Heart right ventricle (tissue), 16 donors: ENCODE measurements at places on chromosomes 1 and 21. TPM values are rescaled to one million over a fixed set of nuclear protein-coding genes. Genes with fewer than 3 reads are reported as not detected.

Gene C1orf94
- total RNA-seq = not detected

Gene TMCO4
- total RNA-seq = 8.2 TPM

DNA sequence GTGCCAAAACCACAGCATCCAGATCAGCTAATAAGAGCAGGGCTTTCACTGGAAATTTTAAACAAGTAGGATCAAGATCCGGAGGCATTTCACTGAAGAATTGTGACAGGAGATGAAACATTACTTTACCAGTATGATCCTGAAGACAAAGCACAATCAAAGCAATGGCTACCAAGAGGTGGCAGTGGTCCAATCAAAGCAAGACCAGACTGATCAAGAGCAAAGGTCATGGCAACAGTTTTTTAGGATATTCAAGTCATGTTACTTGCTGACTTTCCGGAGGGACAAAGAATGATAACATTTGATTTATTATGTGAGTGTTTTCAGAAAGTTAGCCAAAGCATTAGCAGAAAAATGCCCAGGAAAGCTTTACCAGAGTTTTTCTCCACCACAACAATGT, 8.2 kb downstream of the ZSWIM5 start:
- no peak for DNase-seq

GRCh38 chr1:21704145-21704544, 35.0 kb upstream of the RAP1GAP start:
- no peak for DNase-seq

GRCh38 chr1:47534436-47534835, 96.6 kb downstream of the FOXD2 start:
- peak; percentile 25 for DNase-seq

GRCh38 chr1:193014400-193014799, 44.8 kb downstream of the UCHL5 start:
- no peak for DNase-seq

DNA sequence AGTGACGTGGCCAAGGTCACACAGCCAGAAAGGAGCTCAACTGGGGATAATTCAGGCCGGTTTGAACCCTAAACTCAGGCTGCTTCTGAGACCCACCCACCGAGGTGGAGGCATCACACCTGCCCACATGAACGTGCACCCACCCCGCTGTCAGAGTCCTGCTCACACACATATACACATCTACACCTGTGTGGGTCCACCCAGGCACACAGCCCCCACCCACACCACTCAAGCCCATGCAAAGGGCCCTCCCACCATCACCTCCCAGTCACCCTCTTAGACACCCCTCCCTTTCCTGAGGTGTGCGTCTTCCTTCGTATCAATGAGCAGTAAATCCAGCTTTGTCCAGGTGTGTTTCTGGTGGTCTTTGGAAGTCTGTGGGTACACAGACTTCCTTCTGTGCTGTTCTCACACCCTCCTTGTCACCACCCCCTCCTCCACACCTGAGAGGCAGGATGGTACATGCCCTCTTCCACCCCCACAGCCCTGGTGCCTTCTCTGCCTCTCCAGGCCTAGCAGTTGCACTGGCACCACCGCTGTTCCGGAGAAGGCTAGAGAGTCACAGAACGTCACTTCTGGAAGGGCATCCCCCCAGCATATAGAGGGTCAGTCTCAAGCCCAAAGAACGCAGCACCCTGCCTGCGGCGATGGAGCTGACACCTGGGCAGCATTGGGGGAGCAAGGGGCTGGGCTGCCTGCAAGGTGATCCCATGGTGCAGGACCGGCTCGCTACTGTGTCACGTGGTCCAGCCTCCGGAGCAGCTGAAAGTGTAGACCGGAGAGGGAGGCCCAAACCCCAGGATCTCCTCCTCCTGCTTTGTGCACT, 18.9 kb upstream of the FAM131C start:
- DNase-seq = no peak
